HFFc6 (cell line): ENCODE measurements at places on chromosomes 4 and X. TPM values are rescaled to one million over a fixed set of nuclear protein-coding genes. Genes with fewer than 3 reads are reported as not detected.

DNA sequence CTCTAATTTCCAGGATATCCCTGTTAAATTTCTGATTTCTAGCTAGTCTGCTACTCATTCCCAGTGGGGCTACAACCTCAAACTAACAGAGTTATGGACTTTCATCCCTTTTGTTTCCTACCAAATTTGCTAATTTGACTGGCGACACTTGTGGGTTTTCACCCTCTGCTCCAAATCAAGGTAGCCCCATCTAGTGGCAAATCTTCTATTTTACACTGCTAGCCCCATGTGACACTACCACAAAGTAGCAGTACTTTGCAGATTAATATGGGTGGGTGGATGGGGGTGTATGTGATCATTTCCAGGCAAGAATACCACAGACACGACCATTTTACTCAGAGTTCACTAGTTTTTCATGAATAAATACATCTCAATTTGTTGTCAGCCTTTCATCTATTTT, 150.3 kb downstream of the MSL3 start:
- no peak overlapping the region for H3K4me3 ChIP-seq
- H3K4me1 ChIP-seq = no peaks in the 10 kb centered on the region
- DNase-seq = peak; percentile 3
- H3K27me3 ChIP-seq = peaks cover 6% of the 10 kb centered on the region; the same call in 1 of the 2 replicates
- no peak overlapping the region for H3K27ac ChIP-seq
- H3K36me3 ChIP-seq = no peaks in the 10 kb centered on the region

DNA sequence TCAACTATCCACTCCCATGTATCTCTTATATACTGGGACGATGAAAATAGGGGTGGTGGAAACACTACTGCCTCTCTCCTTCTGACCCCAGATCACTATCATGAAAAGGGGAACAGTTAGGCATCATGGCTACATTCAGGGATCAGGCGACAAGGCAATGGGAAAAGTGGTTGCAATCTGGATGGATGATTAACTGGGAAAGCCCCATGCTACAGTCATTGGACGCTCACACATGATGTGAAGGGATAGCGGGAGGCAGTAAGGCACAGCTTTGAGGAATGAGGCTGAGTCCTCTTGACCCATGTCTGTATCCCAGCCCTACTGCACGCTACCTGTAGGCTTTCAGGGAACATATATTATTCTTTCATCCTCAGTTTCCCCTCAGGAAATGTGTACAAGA, 10.2 kb downstream of the GASK1B start:
- H3K36me3 ChIP-seq = no peaks in the 10 kb centered on the region
- no peak overlapping the region for H3K27ac ChIP-seq
- no peak for DNase-seq
- H3K4me1 ChIP-seq = peaks cover 40% of the 10 kb centered on the region

Gene MAML3
- 1.0 to 1.9 TPM (median 1.3 TPM) in 3 replicates for total RNA-seq

DNA sequence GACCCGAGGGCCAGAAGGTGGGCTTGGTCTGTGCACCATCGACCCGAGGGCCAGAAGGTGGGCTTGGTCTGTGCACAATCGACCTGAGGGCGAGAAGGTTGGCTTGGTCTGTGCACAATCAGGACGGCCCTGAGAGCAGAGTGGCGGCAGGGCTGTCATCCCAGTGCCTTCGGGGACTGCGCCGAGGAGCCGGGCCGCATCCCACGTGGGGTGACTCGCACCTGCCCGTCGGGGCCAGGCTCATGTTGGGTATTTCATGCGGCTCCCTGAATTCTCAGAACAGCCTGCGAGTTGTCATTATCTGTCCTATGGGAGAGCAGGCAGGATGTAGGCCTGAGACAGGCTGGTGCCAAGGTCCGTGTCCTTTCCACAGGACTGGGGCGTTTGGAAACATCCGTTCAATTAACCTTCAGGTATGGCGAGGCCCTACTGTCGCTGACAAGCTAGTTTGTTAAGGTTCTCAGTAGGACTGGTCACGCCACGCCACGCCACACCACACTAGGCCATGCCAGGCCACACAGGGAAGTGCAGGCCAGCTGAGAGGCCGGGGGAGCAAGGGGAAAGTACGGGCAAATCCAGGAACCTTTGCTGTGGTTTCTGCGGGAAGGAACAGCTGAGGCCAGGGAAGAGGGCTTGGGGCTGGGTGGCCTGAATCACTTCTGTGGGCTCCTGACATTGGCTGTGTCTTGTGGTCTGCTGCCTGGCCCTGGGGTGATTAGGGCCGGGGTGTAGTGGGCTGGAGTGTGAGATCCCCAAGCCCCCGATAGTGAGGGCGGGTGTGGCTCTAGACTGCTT, 182.9 kb downstream of the AFAP1 start:
- H3K27me3 ChIP-seq = peaks cover 59% of the 10 kb centered on the region
- DNase-seq = no peak
- peak overlapping the region; percentile 34; the same call in 1 of the 2 replicates for H3K4me3 ChIP-seq
- H3K27ac ChIP-seq = peak overlapping the region; percentile 11; the same call in 1 of the 2 replicates

- H3K27ac ChIP-seq = no peak overlapping the region
- H3K4me1 ChIP-seq = no peaks in the 10 kb centered on the region
- H3K27me3 ChIP-seq = no peaks in the 10 kb centered on the region
- H3K4me3 ChIP-seq = no peak overlapping the region
- no peak for DNase-seq
These were observed 319.3 kb upstream of the GRID2 start for GRCh38 chr4:91984466-91984865.
